ENCODE measurements at places on chromosomes 7 and 10. TPM values are rescaled to one million over a fixed set of nuclear protein-coding genes. Genes with fewer than 3 reads are reported as not detected.

The KCND2 gene
- polyA plus RNA-seq, result 0.11 TPM

The CRHR2 gene
- polyA plus RNA-seq, result not detected

The PTPN20 gene
- polyA plus RNA-seq, result 2.3 TPM

The GJD4 gene
- not detected for polyA plus RNA-seq

The PILRA gene
- polyA plus RNA-seq, result 11.7 TPM

The NYAP1 gene
- 0.14 TPM for polyA plus RNA-seq

The EIF3B gene
- 96.9 TPM for polyA plus RNA-seq

The SPACDR gene
- polyA plus RNA-seq, result 2.1 TPM

The MGAM2 gene
- 0.03 TPM for polyA plus RNA-seq

The DDC gene
- 0.32 TPM for polyA plus RNA-seq

The TUBAL3 gene
- not detected for polyA plus RNA-seq

The CNTNAP2 gene
- 0.27 TPM for polyA plus RNA-seq

The FOXI2 gene
- polyA plus RNA-seq, result 0.29 TPM
